ENCODE measurements at places on chromosomes 7 and 10.

GRCh38 chr7:49453486-49453885 is 320.0 kb upstream of the VWC2 start:
- no peak for DNase-seq

DNA sequence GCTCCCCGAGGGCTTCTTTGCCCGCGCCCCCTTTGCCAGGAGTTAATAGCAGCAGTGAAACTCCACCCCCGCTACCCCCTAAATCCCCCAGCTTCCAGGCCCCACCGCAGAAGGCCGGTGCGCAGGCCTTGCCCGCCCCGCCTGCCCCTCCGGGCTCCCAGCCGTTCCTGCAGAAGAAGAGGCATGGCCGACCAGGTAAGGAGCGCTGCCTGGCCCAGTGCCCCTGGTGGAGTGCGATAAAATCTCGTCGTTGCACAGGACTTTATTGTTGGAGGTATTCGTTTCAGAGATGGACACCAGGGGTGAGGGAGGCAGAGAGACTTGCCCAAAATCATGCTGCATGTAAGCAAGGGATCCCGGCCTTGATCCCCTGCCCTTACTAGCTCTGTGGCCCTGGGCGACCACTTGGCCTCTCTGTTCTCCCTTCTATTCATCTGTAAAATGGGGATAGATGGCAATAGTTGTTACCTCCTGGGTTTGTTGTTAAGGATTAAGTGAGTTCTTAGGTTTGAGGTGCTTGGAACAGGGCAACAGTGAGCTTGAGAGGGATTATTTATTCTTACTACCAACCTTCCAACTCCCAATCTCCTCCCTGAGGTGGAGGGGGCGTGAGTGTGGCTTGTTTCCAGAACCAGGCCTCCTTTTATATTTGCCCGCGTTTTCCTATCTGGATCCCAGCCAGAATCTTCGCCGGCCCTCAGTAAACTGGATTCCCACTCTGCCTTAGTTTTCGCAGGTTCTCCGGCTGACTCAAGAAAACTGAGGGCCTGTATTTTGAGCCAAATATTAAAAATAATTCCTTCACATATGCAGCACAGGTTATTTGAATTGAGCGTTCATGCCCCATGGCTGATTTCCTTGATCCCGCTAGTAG is 78.3 kb downstream of the WIPF3 start:
- no peak for DNase-seq

GRCh38 chr7:110347081-110347480 is 743.8 kb upstream of the LRRN3 start:
- DNase-seq = no peak

- no peak for DNase-seq
Observed at GRCh38 chr7:129828989-129829736, 123.6 kb downstream of the UBE2H start.

- peak; percentile 49 for DNase-seq
Observed at GRCh38 chr7:55574051-55574717, 1.9 kb upstream of the VOPP1 start.

- DNase-seq = peak; percentile 27
Observed at GRCh38 chr7:2209146-2209960, 23.4 kb downstream of the MAD1L1 start.

DNA sequence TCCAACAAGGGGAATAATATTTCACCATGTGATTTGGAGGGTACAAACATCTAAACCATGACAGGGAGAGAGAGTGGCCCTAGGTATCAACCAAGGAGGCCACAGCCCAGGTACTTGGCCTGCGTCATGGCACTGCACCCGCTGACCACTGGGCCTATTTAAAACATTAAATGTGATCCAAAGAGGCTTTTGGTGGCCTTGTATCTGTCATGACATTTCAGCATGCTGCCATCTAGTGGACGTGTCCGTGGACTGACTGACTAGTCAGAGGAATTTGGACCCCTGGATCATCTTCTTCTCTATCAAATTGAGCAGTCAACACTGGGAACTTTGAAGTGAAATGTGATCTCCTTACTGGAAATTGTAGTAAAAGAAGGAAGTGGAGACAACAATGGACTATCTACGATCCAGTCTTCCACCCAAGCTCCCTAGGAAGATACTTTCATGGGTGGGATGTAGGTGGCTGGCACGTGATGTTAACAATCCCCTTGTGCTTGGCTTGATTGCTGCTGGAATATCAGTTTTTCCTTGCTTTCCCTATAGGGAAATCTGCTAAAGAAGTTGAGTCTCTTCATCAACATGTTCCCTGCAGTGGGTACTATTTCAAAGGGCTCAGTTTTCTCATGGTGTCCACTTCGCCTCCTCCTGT is 24.6 kb upstream of the ITGA8 start:
- peak; percentile 44 for DNase-seq

DNA sequence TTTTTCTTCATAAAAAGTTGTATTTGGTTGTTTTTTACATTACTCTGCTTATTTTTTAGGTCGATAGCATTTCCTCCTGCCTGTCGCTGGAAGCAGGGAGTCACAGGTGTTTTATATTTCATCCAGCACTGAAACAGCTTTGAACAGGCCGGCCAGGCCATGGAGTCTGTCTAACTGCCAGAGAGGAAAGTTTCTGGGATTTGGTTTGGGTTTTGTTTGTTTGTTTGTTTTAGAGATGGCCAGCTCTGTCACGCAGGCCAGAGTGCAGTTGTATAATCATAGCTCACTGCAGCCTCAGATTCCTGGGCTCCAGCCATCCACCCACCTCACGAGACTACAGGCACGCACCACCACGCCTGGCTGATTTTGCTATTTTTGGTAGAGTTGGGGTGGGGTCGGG is 23.4 kb downstream of the PROSER2 start:
- DNase-seq = peak; percentile 29

- no peak for DNase-seq
Observed at GRCh38 chr7:55142919-55143600, 124.2 kb downstream of the EGFR start.

DNA sequence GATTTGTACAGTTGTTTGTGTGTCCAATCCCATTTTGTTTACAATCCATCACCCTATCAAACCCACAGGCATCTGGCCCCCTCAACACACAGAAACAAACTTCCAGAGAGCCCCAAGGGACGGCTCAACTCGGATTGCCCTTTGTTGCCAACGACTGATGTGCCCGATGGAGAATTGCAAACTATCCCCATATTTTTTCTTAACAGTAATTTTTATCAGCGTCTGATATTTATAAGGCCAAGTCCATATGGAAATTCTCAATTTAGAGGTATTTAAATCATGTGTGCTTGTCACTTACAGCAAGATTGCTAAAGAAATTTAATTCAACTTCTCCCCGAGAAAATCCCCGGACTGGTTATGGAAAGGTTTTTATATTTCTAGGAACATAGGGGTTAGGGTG is 113.9 kb upstream of the NPS start:
- no peak for DNase-seq

DNA sequence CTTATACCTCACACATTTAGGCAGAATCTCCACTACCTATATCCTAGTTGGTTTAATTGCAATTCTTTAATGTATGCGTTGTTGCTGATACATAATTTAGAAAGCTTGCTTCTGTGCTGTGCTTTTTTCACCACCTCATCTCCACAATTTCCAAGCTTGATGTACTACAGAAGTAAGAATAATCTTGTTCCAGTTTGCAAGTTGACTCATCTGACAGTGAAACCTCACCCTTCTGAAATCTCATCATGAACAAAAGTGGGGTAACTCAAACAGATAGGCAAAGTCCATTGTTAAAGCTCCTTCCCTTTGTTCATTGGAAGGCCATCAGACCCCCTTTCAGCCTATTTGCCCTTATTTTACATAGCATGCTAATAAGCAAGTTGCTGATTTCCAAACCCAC is 13.6 kb downstream of the EIF4EBP2 start:
- no peak for DNase-seq

DNA sequence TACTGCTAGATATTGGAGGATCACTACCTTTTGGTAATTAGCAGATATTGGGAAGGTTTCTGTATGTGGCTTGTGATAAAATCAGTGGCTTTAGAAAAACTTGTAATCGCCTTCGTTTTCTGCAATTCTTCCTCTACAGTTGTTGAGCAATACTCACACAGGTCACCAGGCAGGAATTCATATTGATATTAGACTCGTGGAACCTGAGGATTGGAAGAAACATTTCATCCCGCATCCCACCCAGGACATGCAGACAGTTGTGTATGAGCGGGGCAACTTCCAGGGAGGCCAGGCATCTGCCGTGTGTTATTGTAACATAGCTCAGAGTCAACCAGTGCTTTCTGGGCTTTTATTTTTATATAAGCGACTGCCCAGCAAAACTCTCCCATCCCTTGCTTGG is 821.3 kb downstream of the LRMDA start:
- no peak for DNase-seq

Measured in M059J (cell line).